Effector CD4-positive, alpha-beta T cell (primary cell): ENCODE measurements at places on chromosomes 12 and 14.

DNA sequence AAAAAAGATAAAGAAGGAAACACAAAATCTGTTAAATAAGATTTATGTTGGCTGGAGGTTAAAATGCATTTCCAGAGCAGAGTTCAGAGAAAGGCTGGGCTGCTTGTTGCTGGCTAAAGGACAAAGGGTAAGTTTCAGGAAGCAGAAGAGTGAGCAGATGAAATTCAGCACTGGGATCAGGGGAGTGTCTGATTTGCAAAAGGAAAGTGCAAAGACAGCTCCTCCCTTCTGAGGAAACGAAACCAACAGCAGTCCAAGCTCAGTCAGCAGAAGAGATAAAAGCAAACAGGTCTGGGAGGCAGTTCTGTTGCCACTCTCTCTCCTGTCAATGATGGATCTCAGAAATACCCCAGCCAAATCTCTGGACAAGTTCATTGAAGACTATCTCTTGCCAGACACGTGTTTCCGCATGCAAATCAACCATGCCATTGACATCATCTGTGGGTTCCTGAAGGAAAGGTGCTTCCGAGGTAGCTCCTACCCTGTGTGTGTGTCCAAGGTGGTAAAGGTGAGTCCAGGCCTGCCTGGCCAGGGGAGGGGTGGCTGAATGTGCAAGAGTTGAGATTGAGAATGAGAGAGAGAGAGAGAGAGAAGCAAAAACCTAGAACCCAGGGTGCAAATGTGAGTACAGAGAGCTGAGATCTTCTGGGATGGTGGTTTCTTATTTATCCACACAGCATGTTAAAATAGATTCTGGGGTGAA lies at the start of gene OAS1:
OAS1 (plus strand) TSS at position 251 of the 703 bp plus-strand sequence; CDS start at position 329, 78 bp downstream.
- peak; percentile 7 for DNase-seq

GRCh38 chr12:42128327-42128726 lies 16.3 kb downstream of the GXYLT1 start:
- no peak for DNase-seq

DNA sequence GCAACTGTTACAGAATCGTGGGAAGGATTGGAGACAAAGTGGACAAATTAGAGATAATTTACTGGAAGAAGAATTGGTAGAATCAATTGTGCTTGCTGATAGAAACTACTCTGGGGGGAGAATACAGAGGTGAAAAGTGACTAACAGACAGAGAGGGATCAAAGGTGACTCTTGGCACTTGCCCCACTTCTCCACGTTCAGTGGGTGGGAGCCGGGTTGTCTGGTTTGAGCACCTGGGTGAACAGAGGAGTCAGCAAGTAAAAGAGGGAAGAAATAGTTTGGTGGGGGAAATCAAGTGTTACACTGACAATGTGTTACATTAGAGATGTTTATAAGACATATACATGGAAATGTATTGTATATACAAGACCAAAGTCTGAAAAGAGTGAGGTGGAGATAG lies 69.1 kb downstream of the PPP2R5E start:
- no peak for DNase-seq

- DNase-seq: no peak
Measured at GRCh38 chr14:65003394-65003793, 16.7 kb downstream of the FNTB start.

- no peak for DNase-seq
Measured at GRCh38 chr12:96258104-96258961, 64.2 kb downstream of the ELK3 start.

- no peak for DNase-seq
Measured at GRCh38 chr12:11321980-11322379, 11.7 kb upstream of the PRB4 start.
